ENCODE measurements at places on chromosomes 4 and X.
A peak's percentile ranks its signal among the peaks of the same experiment; 100 is the strongest.

GRCh38 chr4:181108237-181108636 lies 1135.0 kb upstream of the TENM3 start:
- DNase-seq: no peak

GRCh38 chr4:185464183-185464582 lies 7.3 kb downstream of the CCDC110 start:
- no peak for DNase-seq

- no peak for DNase-seq
These were observed 515.0 kb downstream of the CFAP47 start for GRCh38 chrX:36434522-36434921.

GRCh38 chr4:105909787-105910281 lies 14.6 kb downstream of the NPNT start:
- no peak for DNase-seq

DNA sequence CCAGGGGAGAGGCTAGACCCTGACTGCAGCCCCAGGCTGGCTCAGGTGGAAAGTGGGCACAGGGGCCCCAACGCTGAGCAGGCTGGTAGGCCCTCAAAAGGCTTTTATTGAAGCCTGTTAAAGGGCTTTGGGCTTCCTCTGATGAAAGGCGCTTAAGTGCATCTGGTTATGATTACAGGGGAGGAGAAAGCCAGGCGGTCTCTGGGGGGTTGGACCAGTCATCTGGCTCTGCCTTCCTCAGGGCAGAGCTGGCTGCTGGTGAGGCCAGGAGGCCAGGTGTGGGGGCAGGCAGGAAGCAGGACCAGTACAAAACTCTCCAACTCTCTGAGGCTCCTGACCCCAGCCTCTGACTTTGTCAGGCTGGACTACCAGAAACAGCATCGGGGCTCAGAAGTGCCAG lies 68.8 kb upstream of the BCOR start:
- DNase-seq: peak; percentile 57

DNA sequence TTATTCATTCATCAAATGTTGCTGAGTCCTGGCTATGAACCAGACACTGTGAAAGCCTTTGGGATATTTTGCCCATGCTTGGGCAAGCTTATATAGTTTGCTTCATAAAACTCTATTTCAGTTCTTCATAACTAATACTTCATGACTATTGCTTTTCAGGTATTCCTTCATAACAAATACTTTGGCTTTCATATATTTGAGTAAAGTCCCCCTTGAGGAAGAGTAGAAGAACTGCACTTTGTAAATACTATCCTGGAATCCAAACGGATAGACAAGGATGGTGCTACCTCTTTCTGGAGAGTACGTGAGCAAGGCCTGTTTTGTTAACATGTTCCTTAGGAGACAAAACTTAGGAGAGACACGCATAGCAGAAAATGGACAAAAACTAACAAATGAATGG lies 1.7 kb upstream of the AFP start:
- DNase-seq: no peak

- no peak for DNase-seq
These were observed 23.4 kb downstream of the ADRA2C start for GRCh38 chr4:3789587-3789986.

DNA sequence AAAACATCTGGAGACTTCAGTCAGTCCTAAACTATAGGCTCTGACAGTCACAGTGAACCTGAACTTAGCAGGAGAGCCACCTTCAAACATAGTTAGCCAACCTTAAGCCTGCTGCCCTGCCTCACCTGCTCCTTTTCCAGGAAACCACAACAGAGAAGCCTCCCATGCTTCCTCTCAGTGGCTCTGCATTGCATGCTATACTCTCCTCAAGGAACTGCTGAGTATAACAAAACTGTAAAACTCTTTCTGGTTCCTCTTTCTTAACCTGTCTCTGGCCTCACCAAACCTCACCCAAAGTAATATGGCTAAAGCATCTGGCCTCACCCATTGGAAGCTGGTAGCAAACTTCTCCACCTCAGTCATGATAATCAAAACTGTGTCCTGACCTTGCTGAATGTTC lies 122.1 kb downstream of the ANKRD50 start:
- peak; percentile 11 for DNase-seq
